ENCODE measurements at places on chromosomes 1 and 21.

- no peak for DNase-seq
Observed at GRCh38 chr1:185158800-185159199, 1.8 kb downstream of the SWT1 start.

DNA sequence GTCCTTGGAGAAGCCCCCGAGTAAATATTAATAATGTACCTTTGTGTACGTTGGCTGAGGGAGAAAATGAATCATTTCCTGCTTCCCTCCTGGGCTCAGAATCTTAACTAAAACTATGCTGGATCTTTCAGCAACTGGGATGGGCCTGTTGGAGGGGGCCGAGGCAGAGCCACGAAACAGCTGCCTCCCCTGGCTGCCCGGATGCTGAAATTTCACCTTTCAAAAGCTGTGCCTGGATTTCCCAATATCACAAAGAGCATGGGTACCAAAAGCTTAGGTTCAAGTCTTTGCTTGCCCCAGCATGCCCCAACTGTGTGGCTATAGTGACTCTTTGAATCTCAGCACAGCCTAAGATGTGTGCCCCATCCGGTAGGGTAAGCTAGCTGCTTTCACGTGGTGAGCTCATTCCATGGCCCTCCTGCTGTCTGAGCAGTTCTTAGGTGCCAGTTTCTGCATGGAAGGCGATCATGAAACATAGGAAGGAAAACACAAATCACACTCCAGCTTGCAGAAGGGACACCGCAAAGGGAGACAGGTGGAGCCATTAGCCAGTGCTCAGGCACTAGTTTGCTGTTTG, 473.5 kb downstream of the PTPRU start:
- no peak for DNase-seq

GRCh38 chr21:34511787-34512455, at the start of gene KCNE1:
Gene KCNE1, minus strand, starts transcription at chr21:34512210. Its CDS starts 62,576 bp downstream, at chr21:34449634.
- no peak for DNase-seq

DNA sequence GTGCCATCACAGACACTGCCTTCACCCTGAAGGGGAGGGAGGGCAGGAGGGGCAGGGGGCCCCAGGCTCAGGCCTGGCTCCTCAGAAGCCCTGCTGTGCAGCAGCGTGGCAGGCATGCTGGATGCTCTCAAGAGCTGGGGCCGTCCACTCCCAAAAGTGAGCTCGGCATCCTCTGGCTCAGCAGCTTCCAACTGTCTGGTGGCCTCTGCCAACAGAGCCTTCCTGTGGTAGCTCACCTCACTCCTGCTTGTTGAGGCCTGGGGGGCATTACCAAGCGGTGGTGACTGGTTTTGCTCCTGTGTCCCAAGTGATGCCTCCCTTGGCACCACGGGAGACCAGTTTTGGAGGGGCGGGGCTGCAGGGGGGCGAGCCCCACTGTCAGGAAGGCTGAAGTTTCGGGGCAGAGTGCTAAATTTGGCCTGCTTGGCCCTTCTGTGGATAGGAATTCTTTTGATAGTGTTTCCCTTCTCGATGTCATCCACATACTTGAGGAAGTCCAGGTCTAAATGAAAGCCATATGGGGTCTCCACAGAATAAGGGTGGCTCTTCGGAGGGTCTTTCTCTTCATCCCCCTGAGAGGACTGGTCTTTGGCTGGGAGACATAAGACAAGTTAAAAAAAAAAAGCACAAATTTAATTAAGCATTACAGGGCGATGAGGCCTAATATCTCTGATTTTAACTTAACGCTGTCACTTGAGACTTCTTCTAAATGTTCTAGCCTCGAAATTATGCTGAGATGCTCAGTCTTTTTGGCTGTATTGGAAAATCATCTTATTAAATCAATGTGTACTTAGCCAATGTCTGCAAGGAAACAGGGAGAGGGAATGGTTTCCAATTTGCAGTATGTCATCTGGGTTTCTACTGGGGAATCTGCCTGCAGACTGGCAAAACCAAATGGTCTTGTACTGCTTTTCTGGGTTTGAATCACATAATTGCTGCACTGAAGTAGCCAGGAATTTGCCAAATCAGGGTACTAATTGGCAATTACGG, 44.4 kb downstream of the KANK4 start:
- DNase-seq, result no peak

GRCh38 chr1:12368646-12369045, 138.8 kb downstream of the VPS13D start:
- no peak for DNase-seq

All from AG09309 (cell line).